Activated T-cell treated with anti-CD3 and anti-CD28 coated beads for 48 hours (primary cell): ENCODE measurements at places on chromosomes 2 and 18.

DNA sequence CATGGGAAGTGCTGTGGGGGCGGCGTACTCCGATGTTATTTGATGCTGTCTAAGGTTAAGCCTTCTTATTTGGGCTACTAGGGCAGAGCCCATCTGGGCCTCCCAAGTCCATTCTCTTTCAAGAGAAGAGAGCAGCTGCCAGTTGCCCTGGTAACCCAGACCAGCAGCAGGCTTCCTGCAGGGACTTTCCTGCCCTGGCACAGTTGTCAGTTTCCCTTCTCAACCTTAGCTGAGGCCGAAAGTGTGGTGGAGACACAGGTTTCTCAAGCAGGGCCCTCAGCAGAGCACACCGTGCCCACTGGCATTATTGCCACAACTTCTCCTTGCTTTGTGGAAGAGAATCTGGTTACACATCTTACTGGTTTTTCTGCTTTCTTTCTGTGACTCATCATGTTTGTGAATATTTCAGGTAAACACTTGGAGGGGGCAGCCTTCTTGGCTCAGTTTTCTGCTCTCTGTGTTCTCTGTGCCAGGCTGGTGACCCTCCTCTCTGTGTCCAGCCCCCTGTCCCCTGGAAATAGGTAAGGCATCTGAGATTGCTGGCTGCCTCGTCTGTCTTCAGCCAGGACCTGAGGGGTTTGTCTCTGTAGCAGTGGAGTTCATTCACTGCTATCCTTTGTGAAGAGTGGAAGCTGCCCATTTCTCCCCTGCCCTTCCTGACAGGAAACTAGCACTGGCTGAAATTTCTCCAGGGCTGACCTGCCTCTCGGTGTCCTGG lies 111.0 kb downstream of the B3GNT2 start:
- peak; percentile 29 for DNase-seq

DNA sequence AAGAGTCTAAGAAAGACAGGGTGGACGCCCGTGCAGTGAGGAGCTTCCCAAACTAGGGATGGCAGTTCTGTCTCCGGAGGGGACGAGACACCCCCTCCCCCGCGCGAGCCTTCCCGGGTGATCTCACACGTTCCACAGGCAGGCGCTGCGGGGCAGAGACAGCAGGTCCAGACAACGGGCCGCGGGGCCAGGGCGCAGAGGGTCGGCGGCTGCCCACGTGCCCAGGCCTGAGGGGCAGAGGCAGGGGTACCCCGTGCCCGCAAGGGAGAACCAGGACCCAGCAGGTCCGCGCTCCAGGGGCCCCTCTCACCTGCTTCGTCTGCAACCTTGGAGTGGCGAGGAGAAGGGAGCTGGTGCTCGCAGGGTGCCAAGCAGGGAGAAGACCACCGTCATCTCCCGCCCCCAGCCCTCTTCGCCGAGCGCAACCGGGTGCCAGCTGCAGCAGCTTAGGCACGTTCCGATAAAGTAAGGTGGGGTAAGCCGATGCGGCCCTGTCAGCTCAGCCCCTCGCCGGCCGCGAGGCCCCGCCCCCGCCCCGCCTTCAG lies at the start of gene GPR155:
TSS of gene GPR155 (minus strand) at position 467 of the 545 bp plus-strand sequence. CDS start 5,073 bp downstream, outside the sequence.
- DNase-seq, result peak; percentile 40

GRCh38 chr2:16722677-16723076 lies 57.0 kb upstream of the CYRIA start:
- no peak for DNase-seq

DNA sequence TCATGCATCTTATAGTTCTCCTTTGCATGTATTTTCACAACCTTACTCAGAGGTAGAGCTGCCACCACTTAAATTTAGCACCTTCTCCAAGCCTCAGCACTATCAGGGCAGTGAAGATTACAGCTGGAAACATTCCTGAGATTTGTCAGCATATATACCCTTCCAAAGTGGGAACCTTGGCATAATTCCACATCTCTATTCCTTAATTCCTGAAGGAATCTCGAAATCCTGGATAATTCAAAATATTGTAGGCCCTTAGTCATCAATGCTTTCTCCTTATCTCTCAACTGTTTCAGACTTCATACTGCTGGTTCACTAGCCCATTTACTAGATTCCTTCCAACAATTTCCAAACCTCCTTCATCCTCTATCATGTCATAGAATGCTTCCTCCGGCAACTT lies 87.4 kb downstream of the ITSN2 start:
- DNase-seq, result no peak

- no peak for DNase-seq
Observed at GRCh38 chr2:19070886-19071285, 287.5 kb downstream of the OSR1 start.

- DNase-seq, result peak; percentile 37
Observed at GRCh38 chr2:207238831-207239701, 73.3 kb upstream of the KLF7 start.

- no peak for DNase-seq
Observed at GRCh38 chr2:228986961-228987360, 284.1 kb downstream of the PID1 start.

DNA sequence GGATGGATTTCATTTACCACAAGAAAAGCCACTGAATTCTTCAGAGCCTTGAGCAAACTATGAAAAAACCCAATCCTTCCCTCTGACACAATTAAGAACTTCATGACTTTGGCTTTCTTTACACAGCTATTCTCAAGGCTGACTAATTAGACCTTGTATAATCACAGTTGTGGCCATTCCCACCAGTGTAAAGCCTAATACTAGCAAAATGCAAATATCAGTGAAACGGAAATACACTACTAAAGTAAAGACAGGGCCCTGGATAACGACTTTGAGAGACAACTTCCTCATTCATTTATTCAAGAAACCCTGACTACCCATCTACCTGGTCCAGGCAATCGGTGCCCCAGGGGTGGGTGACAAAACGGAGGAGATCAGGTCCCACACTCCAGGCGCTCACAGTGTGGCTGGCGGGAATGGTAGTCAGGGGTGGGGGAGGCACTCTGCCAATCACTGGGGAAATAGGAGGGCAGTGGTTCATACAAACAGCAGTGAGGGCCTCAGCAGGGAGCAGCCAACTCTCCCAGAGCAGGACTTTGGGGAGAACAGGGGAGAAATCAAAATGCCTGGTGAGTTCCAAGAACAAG lies 28.1 kb downstream of the TMEM163 start:
- DNase-seq, result no peak

DNA sequence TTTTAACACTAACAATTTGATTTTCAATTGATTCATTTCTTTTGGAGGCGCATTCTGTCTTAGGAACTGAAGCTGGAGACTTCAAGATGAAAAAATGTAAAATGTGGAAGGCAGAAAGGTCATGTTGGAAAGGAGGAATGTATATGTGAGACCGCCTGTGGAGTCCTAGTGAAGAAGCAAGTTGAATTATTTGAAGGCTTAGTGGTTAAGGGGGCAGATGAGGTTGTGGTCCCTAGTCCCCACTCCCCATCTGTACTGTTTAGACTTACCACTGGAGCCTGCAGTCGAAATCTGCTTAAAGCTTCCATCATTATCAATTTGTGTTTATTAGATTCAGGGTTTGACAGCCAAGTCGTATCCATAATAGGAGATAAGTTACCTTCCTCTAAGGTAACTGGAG lies 15.4 kb upstream of the MIB1 start:
- DNase-seq, result no peak

DNA sequence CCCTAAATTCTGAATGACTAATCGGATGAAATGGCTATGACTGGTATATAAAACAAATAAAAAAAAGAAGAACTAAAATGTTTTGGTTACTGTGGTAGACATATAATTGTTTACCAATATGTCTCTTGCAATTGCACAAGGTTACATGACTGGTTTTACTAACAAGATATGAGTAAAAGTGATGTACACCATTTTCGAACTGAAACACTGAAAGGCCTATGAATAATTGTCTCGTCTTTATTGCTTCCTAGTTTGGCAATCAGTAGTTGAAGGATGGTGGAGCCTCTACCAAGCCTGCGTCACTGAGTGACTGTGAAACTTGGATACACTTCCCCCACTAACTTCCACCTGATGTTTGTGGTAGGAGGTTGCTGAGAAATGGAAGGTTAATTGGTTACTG lies 16.5 kb downstream of the CDH19 start:
- no peak for DNase-seq

DNA sequence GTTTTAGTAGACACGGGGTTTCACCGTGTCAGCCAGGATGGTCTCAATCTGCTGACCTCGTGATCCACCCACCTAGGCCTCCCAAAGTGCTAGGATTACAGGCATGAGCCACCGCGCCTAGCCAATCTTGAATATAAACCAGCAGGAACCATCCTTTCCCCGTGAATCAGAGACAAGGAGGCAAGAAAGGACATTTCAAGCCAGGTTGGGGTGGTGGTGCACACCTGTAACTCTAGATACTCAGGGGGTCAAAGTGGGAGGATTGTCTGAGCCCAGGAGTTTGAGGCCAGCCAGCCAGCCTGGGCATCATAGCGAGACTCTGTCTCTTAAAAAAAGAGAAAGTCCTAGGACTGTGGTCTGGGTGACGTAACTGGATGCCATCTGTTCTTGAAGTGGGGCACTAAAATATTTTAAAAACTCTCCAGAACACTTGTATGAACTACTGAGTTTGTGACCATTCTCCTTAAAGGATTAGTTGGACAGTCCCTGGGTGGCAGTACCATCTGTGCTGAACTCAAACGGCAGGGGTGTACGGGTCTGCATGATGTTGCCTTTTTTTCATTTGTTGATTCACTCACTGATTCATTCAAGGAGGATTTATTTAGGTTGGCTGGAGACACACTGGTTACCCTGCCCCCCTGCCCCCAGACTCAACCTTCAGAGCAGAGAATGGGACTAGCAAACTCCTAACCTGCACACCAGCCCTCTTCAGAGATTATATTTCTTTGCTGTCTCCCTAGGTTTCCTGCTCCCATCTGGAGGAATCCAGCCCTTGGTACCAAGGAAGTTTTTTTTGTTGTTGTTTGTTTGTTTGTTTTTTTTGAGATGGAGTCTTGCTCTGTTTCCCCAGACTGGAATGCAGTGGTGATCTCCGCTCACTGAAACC lies 2.9 kb upstream of the TLX2 start:
- no peak for DNase-seq

- no peak for DNase-seq
Observed at GRCh38 chr2:176455816-176456291, 186.6 kb downstream of the MTX2 start.

DNA sequence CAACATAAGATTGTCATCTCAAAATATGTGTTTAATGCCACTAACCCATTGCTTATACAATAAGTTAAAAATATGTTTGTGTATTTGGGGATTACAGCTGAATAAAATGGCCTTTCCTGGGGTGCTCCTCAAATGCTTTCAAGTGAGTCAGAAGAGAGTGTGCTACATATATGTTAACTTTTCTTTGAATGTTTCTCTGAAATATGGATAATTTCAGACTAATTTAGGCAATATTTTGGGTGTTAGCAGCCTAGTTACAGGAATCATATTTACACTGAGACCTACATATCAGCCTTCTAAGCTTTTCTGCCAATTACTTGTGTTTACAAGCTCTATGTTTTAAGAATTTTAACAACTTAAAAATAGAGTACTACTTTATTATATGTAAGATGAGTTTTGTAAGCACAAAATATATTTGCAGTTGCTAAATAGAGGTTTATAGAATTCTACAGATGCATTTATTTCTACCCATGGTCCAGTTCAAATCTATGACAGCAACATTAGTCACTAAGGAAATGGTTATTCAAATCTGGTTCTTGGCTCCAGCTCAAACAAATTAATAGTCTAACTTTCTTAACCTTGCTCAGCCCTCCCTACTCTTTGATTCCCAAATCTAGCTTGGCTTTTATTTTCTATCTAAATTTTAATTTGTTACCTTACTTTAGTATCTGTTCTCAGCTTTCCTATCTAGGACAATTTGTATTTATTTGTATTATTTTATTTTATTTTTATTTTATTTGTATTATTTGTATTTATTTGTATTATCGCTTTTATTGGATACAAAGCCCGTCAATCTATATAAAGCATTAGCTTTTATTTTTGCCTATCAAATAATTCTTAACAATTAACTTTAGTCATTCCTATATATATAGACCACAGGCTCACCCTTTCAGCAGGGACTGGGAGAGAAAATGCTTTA lies 48.9 kb downstream of the FSIP2 start:
- DNase-seq, result no peak
